8988T (cell line): ENCODE measurements at places on chromosomes 6 and 20.

DNA sequence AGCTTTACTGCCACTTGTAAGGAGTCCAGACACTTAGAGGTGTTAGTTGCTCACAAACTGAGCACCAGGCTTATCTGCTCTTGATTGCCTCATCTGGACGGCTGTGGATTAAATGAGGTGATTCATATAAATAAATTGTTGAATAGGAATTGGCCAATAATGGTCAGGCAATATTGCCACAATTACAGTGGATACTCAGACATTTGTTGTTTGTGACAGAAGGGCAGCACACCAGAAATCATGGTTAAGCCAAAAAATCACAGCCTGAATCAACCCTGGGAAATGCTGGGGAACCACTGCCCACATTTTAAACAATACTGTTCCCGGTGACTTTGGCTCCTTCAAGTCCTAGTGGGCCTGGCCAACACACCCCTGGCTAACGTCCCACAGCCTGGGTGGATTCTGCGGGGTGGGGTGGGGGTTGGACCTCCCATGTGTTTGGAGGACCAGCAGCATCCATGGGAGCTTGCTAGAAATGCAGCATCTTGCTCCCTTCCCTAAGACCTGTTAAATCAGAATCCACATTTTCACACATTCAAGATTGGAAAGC is 29.5 kb upstream of the SPDEF start:
- DNase-seq, result no peak

GRCh38 chr6:14210077-14210476 is 92.5 kb downstream of the CD83 start:
- no peak for DNase-seq

DNA sequence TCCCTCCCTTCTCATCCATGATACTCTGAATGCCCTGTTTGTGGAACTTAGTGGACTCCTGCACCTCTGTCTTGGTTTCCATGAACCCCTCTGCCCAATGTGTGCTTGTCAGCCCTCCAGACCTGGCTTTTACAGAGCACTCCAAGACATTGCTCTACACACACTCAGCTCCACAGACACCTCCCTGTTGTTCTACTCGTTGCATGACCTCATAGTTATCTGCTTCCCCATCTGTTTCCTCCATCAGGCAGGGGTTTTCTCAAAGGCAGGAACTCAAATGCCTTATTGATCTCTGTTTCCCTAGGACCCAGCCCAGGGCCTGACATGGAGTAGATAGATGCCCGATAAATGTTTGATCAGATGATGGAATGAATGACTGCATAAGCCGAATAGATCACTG is 13.3 kb downstream of the PLCG1 start:
- DNase-seq, result no peak

GRCh38 chr6:75922226-75922625 is 150.2 kb downstream of the IMPG1 start:
- DNase-seq, result no peak

DNA sequence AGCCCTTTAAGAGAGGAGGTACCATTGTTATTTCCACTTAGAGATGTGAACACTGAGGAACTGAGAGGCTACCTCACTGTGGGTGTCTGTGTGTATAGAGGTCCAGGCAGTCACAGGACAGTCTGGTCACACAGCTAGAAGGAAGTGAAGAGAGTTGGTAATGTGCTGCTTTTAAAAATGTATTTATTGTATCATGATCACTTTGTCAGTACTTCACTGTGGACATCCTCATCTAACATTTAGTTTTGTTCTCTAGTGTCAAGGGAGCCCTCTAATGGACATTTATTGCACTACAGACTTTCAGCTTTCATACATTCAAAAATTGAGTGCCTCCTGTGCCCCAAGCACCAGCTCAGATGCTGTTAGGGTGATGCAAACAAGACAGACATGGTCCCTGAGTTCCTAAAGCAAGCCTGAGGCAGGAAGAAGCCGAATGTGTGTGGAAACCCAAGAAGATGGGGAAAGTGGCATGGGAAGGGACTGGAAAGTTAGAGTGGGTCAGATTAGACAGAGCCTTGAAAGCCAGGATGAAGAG is 123.0 kb downstream of the SLC16A10 start:
- peak; percentile 56 for DNase-seq
